ENCODE measurements at places on chromosomes 13 and 19.
A peak's percentile ranks its signal among the peaks of the same experiment; 100 is the strongest.

DNA sequence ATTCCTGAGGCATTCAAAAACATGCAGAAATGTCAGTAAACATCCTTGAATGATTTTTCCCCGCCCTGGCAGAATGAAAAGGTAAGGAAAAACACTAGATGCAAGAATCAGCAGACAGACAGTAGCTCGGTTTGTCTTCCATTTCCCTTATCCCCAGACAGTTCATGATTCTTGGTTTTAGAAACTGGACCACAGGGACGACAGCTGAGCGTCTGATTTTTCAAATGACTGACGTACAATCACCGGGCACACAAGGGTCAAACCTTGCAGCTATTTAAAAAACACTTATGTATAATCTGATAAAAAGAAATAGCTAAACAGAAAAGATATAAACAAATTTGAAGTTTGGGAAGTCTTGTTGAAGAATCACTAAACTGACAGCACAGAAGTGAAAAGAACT lies 47.1 kb downstream of the DCLK1 start:
- DNase-seq = no peak

DNA sequence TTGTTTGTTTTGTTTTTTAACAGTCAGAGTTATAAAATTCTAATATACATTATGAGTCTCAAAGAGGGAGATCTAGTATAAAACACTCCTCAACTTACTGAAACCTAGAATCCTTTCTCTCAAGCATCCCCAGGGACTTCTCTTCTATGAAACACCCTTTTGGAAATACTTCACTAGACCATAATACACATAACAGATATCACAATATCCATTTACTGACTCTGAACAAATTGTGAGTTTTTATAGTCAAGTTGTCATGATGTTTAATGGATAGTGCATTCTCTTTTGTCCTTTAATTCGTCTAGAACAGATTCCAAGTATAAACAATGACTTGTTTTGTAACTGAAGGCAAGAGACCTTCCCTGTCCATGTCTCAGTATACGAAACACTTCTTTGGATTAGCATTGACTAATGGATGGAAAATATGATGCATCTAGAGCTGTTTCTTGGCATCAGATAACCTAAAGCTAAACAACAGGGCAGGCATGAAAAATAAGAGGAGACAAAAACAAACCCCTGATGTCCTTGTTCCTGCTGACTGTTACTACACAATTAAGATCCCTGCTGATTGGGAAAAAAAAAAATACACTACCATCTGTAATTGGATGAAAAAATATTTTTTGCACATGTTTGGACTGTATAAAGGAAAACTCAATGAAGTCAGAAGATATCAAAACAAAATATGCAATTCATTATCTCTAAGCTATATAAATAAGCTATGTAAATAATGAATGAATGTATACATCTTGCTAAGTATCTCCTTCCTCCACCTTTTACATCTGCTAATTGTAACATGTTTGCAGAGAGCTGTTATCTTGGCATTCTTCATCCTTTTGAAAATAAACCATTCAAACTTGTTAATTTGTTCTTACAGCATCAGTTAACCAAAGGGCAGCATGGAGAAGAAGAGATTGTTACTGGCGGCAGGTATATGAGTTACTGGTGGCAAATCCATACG lies 214.2 kb downstream of the LACC1 start:
- DNase-seq = peak; percentile 76

DNA sequence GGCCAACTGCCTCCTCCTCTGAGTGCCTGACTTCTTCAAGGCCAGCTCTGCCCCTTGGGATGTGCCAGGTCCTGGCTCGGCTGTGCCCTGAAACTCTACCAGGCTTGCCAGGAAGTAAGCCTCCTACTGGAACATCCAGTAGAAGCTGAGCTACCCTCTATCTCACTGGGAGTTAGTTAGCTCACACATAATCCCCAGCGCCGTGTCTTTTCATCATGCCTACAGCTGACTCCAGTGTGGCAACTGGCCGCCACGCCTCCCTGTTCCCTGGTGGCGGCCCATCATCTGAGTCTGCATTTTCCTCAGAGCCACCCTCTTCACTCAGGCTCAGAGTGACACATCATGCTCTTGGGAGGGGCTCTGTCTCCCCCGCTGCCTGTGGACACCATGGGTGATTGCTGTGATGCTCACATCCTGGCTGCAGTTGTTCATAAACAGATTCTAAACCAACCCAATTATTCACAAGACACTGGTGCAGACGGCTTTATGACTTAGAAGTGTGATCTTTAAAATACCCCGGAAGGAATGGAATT lies 131.9 kb upstream of the IRS2 start:
- no peak for DNase-seq

DNA sequence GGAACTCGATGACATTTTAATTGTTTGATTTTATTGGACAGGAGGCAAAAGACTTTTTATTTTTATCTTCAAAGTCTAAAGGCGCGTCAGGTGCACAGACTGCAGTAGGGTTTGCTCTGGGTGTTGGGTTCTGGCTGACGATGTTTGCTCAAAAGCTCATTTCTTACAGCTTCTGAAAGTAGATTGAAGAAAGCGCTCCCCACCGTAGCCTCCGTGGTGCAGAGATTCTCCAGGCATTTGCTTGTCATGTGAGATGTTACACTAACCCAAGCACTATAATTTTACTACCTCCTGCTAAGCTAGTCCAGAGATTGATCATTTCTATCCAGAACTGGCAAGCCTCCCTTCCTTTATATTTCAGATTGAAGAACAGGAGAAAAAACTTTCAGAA lies 14.5 kb upstream of the ATP11A start:
- no peak for DNase-seq

- DNase-seq = no peak
Measured at GRCh38 chr13:113818700-113819295, 45.1 kb downstream of the GAS6 start.

GRCh38 chr19:1401138-1401888 lies at the start of gene GAMT:
Gene GAMT (minus strand): TSS chr19:1401542. CDS start chr19:1401476, 66 bp downstream.
- no peak for DNase-seq

- DNase-seq = no peak
Measured at GRCh38 chr13:101155920-101156319, 260.4 kb downstream of the NALCN start.

- DNase-seq = no peak
Measured at GRCh38 chr13:98476106-98476505, 100.8 kb downstream of the STK24 start.

DNA sequence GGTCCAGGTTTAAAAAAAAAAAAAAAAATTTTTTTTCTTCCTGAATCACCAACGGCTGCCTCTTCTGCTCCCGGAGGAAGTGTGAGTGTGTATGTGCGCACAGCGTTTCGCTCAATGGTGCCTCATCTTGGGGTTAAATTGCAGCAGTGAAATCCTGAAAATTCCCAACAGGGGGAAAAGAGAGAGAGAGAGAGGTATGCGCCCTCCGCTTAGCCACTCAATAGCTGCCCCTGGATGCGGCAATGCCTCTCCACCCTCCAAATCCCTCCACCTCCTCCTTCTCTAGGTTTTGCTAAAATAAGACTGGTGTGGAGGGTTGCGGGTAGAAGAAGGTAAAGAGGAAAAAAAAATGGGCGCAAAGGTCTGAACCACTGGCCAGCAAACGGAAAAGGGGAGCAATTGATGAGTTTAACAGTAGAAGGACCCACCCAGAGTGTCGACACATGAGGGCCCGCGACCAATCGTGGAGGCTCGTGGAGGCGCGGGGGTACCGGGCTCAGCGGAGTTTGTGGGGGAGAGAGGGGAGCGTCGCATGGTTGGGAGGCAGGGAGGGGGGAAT lies 853 bp upstream of the CACNA1A start:
- DNase-seq = no peak

DNA sequence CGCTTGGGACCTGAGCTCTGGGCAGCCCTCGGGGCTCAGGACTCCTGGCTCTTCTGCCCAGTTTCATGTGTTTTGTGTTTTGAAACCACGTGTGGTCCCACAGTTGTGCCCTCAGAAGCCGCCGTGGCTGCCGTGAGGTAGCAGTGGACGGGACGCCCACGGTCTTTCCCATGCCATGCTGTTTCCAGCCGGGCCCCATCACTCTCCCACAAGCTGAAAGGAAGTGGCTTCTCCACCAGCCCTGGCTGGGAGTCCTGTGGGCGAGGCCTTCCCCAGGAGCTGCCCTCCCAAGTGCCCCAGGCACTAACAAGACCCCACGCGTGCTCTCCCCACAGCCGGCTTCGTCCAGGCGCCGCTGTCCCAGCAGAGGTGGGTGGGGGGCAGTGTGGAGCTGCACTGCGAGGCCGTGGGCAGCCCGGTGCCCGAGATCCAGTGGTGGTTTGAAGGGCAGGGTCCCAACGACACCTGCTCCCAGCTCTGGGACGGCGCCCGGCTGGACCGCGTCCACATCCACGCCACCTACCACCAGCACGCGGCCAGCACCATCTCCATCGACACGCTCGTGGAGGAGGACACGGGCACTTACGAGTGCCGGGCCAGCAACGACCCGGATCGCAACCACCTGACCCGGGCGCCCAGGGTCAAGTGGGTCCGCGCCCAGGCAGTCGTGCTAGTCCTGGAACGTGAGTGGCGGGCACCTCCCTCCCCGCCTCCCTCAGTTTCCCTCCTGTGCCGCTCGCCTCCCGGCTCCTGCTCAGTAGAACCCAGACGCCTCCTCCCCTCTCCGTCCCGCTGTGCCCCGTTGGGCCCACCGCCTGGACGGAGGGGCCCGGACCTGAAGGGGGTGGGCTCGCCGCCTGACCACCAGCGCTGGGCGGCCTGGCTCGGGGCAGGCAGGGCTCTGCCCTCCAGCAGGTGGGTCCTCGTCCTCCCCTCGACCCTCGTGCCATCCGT lies 5.3 kb downstream of the BSG start:
- DNase-seq = no peak

GRCh38 chr19:53978975-53979801 lies 12.2 kb upstream of the CACNG6 start:
- no peak for DNase-seq

- DNase-seq = no peak
Measured at GRCh38 chr19:55075371-55075998, at the start of gene EPS8L1. Gene EPS8L1 (plus strand): TSS chr19:55075869. CDS start chr19:55076445, 576 bp downstream.

DNA sequence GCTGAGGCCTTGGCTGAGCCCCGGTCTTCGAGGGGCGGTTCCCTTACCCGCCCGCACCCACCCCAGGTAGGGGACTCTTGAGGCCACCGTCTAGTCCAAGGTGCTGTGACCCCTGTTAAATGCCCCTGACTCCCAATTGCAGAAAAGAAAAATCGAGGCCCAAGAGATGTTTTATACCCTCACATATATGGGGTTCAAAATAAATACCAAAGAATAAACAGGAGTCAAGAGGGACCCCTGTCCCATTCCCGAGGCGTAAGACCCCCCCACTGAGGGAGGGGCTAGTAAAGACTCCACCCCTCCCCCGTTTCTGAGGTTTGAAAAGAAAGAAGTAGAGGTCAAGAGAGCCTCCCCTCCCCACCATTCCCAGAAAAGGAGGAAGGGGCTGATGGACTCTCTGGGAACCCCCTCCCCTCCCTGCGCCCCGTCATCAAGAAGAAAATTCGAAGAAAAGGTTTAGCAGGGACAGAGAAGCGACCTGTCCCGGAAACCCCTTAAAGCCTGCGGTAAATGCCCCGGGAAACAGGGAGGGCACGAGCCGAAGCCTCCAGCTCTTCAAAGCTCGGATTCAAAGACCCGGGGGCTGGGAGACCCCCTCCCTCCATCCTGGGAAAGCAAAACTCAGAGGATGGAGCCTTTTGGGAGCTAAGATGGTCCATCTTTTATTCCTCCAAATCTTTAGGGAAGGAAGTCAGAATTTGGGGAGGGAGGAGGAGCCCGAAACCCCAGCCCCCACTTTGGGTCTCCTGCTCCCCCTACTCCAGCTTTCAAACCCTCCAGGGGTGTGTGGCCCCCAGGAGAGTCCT lies 755 bp upstream of the RAB3A start:
- DNase-seq = peak; percentile 36

GRCh38 chr13:34913040-34913439 lies 29.0 kb upstream of the NBEA start:
- DNase-seq = no peak

DNA sequence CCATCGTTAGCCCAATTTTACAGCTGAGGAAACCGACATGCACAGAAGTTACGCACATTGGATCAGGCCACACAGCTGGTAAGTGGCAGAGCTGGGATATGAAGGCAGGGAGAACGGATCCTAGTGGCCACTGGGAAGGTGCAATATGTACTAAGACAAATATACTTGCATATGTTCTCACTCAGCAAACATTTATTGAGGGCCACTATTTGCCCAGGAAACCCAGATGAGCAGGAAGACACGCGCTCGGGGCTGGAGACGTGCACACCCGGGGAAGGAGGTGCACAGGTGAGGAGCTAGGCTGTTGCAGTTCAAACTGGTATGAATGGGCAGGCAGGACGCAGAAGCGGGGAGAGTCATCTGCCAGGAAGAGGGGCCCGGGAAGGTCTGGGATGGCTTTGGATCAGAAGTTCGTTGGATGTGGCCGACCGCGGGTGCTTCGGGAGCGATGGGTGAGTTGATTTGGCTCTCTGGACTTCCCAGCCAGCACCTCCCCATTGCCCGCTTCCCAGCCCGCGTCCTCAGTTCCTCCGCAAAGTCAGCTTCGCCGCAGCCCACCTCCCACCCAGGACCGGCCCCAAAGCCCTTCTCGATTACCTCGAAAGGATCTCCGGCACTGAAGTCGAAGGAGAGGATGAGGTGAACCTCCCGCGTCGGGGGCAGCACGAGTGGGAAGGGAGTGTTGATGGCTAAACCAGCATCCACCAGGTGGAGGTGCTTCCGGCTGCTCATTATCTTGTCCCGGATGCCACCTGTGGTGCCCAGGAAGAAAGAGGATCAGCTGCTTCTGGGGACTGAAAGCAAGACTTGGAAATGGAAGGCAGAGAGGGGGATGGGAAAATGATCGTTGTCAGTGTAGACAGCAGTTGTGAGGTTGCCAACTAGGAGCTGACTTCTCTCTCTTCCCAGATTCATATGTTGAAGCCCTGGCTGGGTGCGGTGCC lies 17.8 kb upstream of the CABP5 start:
- no peak for DNase-seq

- no peak for DNase-seq
Measured at GRCh38 chr13:19882231-19882630, 18.8 kb upstream of the ZMYM5 start.

DNA sequence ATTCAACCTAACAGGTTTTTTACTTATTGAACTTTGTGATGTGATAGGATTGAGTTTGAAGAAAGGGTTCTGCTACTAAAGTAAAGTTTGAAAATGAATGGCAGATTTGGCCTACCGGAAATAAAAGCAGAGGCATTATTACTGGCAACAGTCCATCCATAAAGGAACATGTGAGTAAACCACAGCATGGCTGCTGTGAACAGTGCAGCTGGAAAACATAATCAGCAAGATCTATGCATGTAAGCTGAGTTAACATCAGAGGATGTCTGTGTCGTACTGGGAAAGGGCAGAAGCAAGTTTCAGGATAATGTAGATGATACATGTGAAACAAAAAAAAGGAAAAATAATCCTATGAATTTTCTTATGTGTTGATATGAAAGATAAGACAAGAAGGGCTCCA lies 87.6 kb downstream of the CYSLTR2 start:
- DNase-seq = peak; percentile 82

GRCh38 chr13:31223640-31224039 lies 23.9 kb downstream of the B3GLCT start:
- DNase-seq = no peak

- no peak for DNase-seq
Measured at GRCh38 chr13:37510441-37510840, 88.1 kb downstream of the POSTN start.

Data from foreskin melanocyte (primary cell).